CD8-positive, alpha-beta memory T cell (primary cell): ENCODE measurements at places on chromosomes 12 and 14. TPM values are rescaled to one million over a fixed set of nuclear protein-coding genes. Genes with fewer than 3 reads are reported as not detected.

DNA sequence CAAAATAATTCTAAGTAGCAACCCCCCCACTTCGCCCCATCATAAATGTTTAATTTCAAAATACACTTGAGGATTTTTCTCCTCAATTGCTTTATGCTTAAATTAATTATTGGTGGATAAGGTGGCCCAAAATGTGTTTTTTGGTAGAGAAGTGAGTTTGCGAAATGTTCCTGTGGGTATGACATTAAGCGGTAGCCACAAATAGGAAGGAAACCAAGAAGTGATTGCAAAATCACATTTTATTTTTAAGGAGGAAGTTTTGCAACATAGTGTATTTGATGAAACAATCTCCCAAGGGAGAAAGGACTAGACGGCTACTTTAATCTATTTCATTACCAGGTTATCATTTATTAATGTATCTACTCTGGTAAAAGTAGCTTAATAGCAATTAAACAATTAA lies 25.5 kb downstream of the SLC25A3 start:
- H3K36me3 ChIP-seq: no peaks in the 10 kb centered on the region
- no peak overlapping the region for H3K4me3 ChIP-seq
- H3K4me1 ChIP-seq: no peaks in the 10 kb centered on the region
- H3K27me3 ChIP-seq: no peaks in the 10 kb centered on the region
- no peak overlapping the region for H3K27ac ChIP-seq

GRCh38 chr12:25556153-25556552 lies 3.1 kb upstream of the LMNTD1 start:
- no peak overlapping the region for H3K27ac ChIP-seq
- no peak overlapping the region for H3K4me3 ChIP-seq
- H3K36me3 ChIP-seq: no peaks in the 10 kb centered on the region

DNA sequence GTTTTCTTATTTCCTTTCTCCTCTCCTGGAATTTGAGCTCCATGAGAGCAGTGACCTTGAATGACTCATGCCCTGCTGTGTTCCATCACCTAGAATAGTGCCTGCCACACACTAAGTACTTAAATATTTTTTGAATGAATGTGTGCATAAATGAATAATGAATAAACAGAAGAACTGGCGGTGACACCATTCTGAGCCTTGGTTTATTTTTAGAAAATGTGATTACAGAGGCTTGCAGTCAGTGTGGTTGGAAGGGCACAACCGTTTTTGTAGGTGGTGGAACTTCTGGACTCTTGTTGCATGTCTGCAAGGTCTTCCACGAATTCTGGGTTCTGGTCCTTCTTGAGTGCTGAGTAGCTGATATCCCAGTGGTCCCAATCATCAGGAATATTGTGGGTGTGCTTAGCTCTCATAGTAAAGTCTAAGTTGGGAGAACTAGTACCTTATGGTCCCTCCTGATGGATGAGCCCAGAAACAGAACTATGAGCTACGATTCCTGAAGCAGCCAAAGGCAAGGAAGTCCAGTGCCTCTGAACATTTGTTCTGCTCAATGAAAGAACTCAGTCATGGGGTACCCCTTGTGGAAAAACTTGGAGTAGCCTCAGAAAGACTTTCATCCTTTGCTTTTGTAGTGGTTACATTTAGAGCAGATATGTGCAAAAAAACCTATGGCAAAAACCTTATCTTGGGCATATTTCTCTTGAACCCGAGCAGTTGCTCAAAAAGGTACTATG lies 28.8 kb upstream of the BHLHE41 start:
- H3K27me3 ChIP-seq: no peaks in the 10 kb centered on the region
- no peak for DNase-seq
- H3K4me3 ChIP-seq: no peak overlapping the region
- no peaks in the 10 kb centered on the region for H3K36me3 ChIP-seq
- no peak overlapping the region for H3K27ac ChIP-seq
- no peaks in the 10 kb centered on the region for H3K4me1 ChIP-seq

- peaks cover 20% of the 10 kb centered on the region for H3K4me1 ChIP-seq
- H3K4me3 ChIP-seq: no peak overlapping the region
- no peak overlapping the region for H3K27ac ChIP-seq
These were observed 11.6 kb upstream of the TESPA1 start for GRCh38 chr12:54996205-54996604.

Gene ANKS1B
- total RNA-seq: 0.39 TPM

GRCh38 chr12:127881371-127882140 lies 385.4 kb upstream of the TMEM132C start:
- no peaks in the 10 kb centered on the region for H3K4me1 ChIP-seq
- no peak overlapping the region for H3K4me3 ChIP-seq
- DNase-seq: no peak
- H3K27me3 ChIP-seq: no peaks in the 10 kb centered on the region

DNA sequence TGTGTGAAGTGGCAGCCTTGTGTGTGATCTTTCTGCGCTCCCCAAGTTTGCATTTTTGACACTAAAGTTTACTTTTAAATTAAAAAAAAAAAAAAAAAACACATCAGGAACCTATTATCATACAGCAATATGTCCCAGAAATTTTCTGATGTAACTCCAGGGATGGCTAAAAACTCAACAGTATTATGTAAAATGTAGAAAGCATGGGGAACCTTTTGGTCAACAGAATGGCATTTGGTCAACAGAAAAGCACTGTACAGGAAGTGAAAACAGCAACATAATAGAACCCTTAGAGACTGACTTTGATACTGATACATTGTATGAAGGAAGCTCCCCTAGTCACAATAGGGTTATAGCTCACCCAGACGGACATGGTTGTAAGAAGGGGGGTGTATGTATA lies 224.3 kb downstream of the ITPR2 start:
- DNase-seq: no peak
- H3K27me3 ChIP-seq: no peaks in the 10 kb centered on the region

Gene NPFF
- not detected for total RNA-seq

Gene CBLN3
- 7.7 TPM for total RNA-seq

Gene P2RX2
- not detected for total RNA-seq
